ENCODE measurements at places on chromosomes 16 and 17.

- DNase-seq: no peak
Measured at GRCh38 chr17:42529061-42529460, 7.0 kb upstream of the NAGLU start.

- no peak for DNase-seq
Measured at GRCh38 chr16:14497245-14498082, 132.6 kb downstream of the PARN start.

GRCh38 chr17:18235743-18236256 is 10.4 kb downstream of the LLGL1 start:
- DNase-seq: no peak

DNA sequence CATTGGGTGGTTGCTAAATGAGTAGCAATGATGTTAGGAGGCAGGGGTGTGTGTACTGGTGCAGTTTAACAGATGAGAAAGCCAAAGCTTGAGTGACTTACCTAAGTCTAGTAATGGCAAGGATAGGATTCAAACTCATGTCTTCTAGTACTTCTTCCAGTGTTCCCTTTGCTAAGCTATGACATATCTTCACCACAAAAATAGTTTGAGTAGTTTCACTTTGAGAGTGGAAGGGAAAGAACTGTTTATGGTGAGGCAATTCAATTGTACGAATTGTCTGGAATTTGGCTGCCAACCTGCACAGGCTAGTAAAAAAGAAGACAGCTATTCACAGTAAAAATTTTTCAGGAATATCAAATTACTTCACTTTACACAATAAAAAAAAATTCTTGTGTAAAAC is 138.0 kb downstream of the NLK start:
- DNase-seq: no peak

DNA sequence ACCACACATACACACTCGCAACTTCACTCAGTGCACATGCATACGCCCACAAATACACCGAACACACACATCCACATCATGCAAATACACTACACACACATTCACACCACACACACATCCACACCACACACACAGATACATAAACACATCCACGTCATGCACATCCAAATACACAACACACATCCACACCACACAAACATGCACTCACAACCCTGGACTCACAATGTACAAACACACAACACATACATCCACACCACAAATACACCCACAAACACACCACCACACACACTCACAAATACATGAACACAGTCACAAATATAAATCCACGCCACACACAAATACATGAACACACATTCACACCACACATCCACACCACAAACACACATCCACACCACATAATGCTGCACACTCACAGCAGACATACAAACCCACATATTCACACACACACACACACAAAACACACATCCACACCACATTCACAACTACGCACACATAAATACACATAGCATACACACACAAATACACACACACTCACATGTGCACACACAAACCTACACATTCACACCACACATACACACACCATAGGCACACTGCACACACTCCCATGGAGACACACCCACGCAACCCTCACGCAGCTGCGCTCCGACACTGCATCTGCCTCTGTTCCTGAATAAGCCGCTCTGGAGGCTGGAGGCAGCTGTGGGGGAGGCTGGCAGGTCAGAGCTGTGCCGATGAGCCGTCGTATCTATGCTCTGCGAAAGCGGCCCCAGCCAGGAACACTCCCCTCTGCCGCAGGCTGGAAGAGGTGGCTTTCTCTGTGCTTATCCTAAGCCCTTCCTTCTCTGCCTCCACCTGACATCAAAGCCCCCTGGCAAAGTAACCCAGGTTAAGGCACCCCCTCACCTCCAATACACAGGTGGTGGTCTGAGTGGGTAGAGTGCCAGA is 141.8 kb downstream of the GRIN2A start:
- no peak for DNase-seq
